Activated CD4-positive, alpha-beta T cell treated with anti-CD3 and anti-CD28 coated beads, Interleukin-2, Interleukin-6, amounts not matched to agents 100 ng/mL and 50 ng/mL, durations not matched to agents 16 hours and 8 hours (primary cell): ENCODE measurements at places on chromosomes 7 and 10.

- DNase-seq: no peak
Observed at GRCh38 chr10:100693821-100694220, 51.6 kb upstream of the PAX2 start.

DNA sequence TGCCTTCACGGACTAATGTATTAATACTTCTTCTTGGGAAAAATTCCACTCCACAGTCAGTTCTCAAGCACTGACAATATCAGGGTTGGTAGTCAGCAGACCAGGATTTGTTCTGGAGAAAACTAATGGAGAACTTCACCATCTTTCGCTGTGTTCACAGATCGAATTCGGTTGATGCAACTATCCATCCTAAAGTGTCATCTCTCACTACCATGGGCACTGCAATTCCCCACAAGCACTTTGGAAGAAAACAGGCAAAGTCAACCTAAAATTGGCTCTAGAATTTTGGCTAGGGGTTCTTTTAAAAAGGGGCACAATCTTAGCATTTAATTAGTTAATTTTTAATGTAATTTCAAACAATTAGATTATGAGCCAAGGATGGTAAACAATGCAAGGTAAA lies 164.4 kb downstream of the HGF start:
- no peak for DNase-seq

- no peak for DNase-seq
Observed at GRCh38 chr10:61963669-61964058, 62.2 kb downstream of the ARID5B start.

GRCh38 chr10:127100983-127101615 lies 95.3 kb downstream of the INSYN2A start:
- DNase-seq: no peak

DNA sequence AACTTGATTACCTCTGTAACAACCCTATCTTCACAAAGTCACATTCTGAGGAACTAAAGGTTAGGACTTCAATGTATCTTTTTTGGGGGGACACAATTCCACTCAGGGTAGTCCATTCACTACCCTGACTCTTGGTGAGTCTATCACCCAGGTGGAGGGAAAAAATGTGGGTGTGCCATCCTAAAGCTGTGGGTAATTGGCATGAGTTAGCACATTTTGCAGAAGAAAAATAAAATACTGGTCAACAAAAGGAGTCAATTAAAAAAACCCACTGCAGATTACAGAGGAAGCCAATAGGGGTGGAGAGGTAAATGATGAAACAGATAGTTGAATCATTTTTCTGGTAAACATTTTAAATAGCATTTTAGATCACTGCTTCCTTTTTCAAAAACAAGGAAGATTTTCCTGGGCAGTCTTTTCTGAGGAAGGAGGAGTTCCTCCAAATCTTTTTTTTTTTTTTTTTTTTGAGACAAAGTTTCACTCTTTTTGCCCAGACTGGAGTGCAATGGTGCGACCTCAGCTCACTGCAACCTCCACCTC lies 5.1 kb upstream of the BLVRA start:
- DNase-seq: no peak

- no peak for DNase-seq
Observed at GRCh38 chr7:158318511-158318913, 269.1 kb downstream of the PTPRN2 start.

- DNase-seq: peak; percentile 90
Observed at GRCh38 chr7:157412021-157412443, 75.2 kb downstream of the DNAJB6 start.

DNA sequence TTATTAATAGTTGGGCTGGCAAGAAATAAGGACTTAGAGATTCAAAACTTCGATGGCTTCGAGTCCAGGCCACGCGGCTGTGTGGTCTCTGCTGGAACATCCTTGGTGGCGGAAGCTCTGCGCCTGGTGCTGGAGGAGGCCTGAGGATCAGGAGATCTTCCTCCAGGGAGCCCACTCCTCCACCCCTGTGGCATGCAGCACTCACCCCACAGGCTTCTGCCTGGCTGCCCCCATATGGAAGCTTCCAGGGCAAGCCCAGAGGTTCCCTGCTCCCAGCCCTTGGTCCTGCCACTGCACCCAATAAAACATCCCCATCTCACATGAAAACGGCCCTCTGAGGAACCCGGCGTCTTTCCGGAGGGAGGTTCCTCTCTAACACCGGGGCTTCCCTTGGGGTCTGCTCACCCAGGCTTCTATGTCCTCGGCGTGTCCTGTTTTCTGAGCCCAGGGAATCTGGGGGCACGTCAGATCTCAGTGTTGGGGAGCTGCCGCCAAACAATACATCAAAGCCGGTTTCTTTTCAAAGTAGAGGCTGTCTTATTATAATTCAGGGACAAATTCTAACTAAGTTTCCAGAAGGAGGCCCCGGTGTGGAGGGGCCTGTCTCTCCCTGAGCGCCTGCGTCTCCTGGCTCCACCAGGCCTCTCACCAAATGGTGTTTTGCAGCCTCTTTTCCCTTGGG lies 32.4 kb downstream of the CALML3 start:
- DNase-seq: no peak

DNA sequence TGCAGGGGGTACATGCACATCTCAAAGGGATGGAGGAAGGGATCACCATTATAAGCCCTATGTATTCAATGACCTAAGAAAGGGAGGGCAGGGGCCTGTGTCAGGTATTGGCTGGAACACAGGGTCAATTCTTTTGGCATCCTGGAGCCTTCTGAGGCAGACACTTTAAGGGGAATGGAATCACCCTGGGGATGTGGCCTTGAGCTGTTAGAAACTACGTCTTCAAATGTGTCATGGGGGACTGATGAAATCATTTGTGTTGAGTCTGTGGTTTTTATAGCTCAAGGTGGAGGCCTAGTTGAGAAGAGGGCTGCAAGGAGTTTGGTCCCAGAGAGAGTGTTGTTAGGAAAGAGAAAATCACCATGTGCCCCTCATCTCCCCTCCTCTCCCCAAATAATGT lies 206.1 kb upstream of the CELF2 start:
- DNase-seq: no peak

DNA sequence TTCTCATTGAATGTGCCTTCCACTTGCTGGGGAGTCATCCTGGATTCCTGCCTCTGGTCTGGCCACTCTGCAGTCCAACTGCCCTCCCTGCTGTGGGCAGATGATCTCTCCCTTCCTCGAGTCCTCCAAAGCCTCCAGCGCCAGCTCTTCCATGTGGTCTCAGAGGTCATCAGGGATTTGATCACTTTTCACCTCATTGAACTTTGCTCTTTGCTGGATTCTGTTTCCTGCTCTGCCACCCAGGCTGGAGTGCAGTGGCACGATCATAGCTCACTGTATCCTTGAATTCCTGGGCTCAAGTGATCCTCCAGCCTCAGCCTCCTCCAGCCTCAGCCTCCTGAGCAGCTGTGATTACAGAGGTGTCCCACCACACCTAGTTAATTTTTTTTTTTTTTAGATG lies 22.1 kb upstream of the TBXAS1 start:
- no peak for DNase-seq

- DNase-seq: no peak
Observed at GRCh38 chr10:115657161-115657860, 564.1 kb downstream of the ATRNL1 start.

GRCh38 chr10:102835007-102835482 lies 2.2 kb downstream of the CYP17A1 start:
- DNase-seq: peak; percentile 80

DNA sequence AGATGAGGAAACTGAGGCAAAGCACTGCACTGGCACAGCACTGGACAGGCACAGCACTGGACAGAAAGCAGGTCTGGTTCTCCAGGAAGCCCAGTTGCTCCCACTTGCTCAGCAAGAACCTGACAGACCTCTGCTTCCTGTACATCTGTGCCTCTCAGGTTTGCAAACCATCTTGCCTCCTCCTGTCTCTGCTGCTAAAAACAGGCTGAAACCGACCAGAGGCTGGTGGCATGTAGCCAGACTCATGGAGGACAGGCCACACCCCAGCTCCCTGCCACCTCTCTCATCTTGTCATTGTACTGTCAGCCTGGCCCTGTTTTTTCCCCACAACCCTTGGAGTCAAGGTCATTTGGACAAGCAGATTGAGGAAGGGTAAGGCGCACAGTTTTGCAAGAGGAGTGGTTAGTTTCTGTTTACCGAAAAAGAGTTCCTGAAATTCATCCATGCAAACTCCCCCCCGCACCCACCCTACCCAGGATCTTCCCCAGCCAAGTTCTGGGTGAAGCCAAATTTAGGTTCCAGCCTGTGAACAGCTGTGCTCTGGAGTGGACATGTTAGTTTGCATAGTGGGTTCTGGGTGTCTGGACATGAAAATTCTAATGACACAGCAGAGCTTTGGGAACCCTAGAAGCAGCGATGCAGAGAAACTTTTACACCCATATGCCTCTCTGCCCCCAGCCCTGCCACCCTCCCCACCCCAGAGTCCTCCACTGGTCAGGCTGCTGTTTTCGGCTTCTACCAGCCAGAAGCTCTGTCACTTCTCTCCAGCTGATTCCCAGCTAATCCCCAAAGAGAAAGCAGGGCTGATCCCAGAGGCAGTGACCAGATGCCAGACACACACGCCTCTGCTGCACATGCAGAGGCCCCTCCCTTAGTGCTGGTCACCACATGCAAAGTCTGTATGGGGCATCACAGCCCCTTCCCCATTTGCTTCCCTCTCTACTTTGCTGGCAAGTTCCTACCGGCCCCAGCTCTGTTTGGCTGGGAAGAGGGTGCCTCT lies 8.5 kb upstream of the C10orf105 start:
- DNase-seq: peak; percentile 58

DNA sequence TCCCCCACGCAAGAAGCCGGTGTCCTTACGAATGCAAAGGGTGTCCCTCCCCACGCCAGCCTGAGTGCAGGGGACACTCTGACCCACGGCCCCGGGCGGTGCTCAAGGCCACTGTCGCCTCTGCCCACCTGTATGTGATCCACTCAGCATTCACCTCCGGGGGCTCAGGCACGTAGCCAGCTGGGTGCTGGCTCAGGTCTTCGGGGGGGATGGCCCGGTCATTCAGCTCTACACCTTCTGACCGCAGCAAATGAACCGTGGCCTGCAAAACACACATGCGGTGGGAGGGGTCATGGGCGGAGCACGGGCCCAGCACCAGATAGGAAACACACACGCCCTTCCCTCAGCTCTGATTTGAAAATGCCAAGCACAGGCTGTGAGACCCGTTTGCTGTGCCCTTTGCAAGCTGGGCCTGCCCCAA lies 25.9 kb downstream of the CFAP46 start:
- DNase-seq: no peak

GRCh38 chr7:99139036-99139435 lies 4.9 kb downstream of the SMURF1 start:
- no peak for DNase-seq

DNA sequence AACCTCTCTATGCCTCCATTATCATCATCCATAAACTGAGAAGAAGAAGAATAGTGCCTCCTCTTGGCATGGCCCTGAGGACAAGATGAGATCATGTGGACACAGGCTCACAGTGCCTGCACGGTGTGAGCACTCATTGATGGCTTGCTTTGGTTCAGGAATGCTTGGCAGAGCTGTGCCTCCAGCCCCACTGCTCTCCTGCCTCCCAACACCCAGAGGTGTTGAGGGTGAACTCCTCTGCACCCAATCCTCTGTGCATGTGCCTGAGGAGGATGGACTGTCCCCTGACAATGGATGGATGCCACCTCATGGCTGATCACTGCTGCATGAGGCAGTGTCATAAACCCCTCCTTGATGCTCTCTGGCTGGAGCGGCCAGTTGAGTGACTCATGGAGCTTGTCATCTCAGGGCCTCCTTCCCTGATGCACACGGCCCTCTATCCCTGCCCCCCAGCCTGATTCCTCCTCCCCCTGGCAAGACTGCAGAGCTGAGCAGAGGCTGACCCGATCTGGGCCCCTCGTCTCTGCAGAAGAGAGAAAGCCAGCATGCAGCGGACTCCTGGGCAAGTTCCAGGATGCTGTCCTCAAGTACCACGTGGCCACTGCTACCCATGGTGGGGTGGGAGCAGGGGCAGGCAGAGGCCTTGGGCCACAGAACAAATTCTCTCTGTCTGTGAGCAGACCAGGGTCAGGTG lies 136.3 kb downstream of the KCNMA1 start:
- no peak for DNase-seq

GRCh38 chr10:88067737-88068136 lies 204.3 kb downstream of the PTEN start:
- no peak for DNase-seq

DNA sequence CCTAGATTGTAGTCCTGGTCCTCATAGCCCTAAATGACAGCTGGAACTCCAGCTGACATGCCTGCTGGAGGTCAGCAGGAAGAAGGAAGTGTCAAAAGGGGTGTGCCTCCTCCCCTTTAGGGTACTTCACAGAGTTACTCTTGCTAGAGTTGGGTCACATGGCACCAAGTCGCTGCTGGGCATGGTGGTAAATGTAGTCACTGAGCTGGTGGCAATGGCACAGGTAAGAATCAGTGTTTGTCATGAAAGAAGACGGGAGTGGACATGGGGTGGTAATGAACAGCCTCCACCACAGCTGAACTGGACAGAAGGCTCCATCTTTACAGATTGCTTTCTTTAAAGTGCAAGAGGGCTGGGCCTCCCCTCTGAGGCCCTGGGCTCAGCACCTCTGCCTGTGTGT lies 122.3 kb downstream of the ACTR3B start:
- DNase-seq: no peak

- DNase-seq: peak; percentile 22
Observed at GRCh38 chr10:106819490-106819889, 345.0 kb downstream of the SORCS1 start.

GRCh38 chr7:21942955-21943354 lies 2.7 kb downstream of the CDCA7L start:
- peak; percentile 24 for DNase-seq

DNA sequence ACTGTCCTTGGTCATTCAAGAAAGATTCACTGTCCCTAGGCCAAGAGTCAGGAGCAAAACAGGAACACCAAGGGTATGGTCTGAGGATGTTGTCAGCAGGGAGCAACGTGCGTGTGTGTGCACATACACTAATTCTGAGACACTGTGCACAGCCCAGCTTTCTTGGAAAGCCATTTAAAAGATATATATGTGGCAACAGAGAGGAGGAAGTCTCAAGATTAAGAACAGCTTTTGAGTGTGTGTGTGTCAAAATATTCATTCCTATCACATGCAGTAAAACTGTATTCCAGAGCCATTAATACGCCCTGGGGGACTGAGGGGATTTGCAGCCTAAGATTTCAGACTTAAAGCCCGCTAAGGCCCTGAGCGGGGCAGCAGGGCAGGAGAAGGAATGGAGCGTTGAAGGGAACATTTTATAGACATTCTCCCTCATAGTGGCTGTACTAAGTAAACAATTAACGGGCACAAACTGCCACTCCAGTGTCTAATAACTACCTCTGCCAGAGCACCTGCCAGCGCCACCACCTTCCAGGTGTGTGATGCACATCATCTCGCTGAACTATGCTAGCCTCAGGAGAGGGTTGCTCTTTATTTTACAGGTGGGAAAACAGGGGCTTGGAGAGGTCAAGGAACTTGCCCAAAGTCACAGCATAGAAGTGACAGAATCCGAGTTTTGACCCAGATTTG lies 2.0 kb downstream of the NOD1 start:
- no peak for DNase-seq

GRCh38 chr7:18154726-18155125 lies 127.1 kb upstream of the PRPS1L1 start:
- DNase-seq: no peak
